ENCODE measurements at places on chromosomes 1 and 21.

DNA sequence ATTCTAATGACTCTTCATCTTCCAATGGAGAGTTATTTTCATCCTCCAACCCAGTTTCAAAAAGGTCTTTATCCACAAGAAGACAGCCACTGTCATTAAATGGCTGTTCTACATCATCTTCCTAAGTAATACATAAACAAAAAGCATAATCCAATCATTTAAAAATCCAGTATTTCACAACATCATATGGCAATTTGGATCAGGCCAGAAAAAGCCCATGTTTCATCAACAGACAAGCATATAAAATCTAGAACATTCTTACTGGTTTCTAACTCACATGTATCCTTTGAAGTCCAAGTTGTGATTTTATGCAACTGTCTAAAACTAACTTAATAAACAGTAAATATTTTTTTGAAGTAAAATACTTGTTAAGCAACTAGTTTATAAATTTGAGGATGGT is 6.6 kb downstream of the CLSPN start:
- no peak for DNase-seq

- no peak for DNase-seq
Observed at GRCh38 chr1:95948023-95948422, 714.0 kb downstream of the RWDD3 start.

- no peak for DNase-seq
Observed at GRCh38 chr21:40840401-40841125, 6.4 kb downstream of the DSCAM start.

DNA sequence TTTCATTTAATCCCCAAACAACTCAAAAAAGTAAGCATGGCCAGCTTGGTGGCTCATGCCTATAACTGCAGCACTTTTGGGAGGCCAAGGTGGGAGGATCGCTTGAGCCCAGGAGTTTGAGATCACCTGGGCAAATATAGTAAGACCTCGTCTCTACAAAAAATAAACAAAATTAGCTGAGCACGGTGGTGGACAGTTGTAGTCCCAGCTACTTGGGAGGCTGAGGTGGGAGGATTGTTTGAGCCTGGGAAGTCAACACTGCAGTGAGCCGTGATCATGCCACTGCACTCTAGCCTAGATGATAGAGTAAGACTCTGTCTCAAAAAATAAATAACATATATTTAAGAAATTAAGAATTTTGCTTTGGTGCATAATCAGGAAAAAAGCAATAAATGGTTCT is 6.1 kb upstream of the AKR1A1 start:
- DNase-seq = no peak

GRCh38 chr1:40314721-40315238 is 2.3 kb downstream of the COL9A2 start:
- DNase-seq = no peak

GRCh38 chr1:234925440-234926263 is 203.0 kb downstream of the TOMM20 start:
- DNase-seq = no peak

- DNase-seq = no peak
Observed at GRCh38 chr1:184160236-184160635, 108.7 kb downstream of the TSEN15 start.

DNA sequence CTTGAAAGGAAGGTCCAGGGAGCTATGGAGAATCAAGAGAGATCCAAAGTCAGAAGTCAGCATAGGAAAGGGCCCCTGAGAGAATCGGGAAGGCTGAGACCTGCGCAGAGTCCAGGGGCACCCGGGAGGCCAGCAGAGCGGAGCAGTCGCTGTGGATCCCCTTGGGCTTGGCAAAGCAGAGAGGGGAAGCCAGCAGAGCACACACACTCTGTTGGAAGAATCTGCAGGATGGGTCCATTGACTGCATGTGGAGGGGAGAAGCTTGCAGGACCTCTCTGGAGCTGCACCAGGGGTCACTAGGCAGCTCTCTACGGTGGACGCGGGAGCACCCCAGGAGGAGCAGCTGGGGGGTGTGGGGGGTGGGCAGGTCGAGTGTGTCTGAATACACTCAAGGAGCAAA is 6.4 kb downstream of the RIPK4 start:
- DNase-seq = no peak

DNA sequence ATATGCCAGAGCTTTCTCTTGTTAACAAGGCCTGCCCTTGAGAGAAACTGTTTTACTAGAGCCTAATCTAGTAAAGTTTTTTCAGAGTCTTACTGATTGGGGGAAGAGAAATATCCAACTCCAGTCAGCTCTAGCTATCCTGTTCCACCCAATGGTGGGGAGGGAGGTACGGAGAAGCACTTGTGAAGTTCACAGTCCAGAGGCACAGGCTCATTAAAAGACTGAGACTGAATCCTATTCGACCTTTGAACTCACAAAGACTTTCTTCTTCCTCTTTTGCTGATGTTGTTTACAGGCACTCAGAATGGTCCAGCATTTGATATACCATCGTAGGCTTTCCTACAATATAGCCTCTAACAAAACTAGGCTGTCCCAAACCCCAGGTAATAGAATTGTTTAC is 15.5 kb upstream of the SFT2D2 start:
- DNase-seq = no peak

GRCh38 chr1:225413708-225414375 is 14.0 kb downstream of the LBR start:
- DNase-seq = no peak

DNA sequence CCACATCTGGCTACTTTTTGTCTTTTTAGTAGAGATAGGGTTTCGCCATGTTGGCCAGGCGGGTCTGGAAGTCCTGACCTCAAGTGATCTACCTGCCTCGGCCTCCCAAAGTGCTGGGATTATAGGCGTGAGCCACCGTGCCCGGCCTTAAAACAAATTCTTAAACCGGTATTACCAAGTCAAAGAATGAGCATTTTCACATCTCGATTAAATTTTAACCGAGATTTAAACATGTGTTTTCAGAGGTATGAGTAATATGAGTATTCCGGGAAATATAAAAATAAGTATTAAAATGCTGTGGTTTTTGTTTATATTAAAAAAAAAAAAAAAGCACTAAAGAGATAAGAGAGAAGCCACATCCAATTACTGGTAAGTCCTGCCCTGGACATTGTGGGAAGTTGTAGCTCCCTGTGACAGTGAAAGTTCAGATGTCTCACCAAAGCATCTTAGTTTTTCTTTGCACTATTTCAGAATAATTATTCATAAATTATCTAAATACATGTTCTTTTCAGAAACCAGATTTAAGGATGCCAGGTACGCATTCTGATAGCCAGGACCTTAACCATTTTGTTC is 24.9 kb downstream of the ZNF281 start:
- no peak for DNase-seq

DNA sequence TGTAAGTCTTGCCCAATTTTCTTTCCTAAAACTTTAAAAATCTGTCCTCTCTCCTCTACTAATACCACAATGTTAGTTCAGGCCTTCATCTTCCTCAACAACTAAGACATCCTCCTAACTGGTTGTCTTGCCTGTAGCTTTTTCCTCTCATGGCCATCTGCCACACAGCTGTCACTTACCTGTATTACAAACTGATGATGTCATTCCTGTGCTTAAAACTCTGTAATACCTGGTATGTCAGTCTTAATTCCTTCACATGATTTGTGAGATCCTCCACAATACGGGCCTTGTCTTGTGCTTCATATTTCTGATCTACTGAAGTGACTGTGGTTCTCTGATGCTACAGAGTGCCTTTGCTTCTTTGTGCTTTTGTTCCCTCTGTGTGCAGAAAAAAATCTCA is 9.8 kb downstream of the MRPS14 start:
- DNase-seq = no peak

DNA sequence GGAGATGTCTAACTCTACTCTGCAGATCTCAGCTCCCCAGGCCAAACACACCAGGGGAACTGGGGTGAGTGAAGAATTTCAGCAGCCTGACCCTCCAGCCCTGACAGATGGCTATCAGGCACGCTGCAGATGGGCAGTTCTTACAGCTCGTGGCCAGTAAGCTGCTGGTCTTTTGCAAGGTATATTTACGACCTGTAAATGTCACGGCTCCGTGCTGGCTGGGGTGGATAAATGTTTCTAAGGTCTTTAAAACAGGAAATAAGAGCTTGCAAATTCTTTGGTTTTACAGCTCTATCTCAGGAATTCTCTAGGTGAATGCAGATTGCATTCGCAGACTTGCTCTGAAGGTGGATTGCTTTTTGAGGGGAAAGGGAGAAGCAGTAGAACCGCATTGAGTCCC is 10.1 kb downstream of the DOP1B start:
- no peak for DNase-seq

GRCh38 chr1:230618537-230618936 is 23.7 kb upstream of the COG2 start:
- no peak for DNase-seq

DNA sequence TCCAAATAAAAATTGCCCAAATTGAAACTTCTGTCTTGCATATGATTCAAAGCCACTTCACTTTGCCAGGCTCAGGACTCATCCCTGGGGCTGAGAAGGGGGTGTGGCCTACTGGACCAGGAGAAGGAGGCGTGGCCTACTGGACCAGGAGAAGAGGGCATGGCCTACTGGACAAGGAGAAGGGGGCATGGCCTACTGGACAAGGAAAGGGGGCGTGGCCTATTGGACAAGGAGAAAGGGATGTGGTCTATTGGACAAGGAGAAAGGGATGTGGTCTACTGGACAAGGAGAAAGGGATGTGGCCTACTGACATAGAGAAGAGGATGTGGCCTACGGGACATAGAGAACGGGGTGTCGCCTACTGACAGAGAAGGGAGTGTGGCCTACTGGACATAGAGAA is 405.3 kb downstream of the RRAGC start:
- no peak for DNase-seq

DNA sequence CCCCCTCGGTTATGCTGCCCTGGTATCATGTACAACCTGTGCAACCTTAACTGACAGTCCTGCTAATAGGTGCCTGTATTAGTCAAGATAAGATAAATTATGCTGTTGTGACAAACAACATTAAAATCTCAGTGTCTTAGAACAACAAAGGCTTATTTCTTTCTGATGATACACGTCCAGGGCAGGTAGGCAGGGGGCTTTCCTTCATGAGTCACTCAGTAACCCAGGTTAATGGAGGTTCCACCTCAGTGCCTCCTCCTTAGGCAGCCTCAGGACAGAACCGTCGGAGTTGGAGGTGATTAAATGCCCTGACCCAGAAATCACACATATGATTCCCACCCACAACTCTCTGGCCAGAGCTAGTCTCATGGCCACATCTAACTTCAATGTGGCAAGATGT is 94.6 kb upstream of the CASZ1 start:
- DNase-seq = no peak

DNA sequence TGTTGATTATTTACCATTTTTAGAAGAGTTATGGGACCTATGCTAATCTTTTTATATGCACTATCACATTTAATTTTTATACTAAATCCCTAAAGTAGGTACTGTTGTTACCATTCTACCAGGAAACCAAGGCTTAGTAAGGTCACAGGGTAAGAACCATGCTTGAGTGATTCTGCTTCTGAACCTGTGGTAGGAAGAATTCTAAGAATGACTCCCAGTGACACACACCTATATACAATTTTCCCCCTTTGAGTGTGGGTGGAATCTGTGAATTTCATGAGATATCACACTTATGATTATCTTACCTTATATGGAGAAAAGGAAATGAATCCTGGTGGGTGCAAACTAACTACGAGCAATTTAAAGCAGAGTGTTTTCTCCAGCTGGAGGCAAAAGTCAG is 391.0 kb downstream of the USH2A start:
- no peak for DNase-seq

DNA sequence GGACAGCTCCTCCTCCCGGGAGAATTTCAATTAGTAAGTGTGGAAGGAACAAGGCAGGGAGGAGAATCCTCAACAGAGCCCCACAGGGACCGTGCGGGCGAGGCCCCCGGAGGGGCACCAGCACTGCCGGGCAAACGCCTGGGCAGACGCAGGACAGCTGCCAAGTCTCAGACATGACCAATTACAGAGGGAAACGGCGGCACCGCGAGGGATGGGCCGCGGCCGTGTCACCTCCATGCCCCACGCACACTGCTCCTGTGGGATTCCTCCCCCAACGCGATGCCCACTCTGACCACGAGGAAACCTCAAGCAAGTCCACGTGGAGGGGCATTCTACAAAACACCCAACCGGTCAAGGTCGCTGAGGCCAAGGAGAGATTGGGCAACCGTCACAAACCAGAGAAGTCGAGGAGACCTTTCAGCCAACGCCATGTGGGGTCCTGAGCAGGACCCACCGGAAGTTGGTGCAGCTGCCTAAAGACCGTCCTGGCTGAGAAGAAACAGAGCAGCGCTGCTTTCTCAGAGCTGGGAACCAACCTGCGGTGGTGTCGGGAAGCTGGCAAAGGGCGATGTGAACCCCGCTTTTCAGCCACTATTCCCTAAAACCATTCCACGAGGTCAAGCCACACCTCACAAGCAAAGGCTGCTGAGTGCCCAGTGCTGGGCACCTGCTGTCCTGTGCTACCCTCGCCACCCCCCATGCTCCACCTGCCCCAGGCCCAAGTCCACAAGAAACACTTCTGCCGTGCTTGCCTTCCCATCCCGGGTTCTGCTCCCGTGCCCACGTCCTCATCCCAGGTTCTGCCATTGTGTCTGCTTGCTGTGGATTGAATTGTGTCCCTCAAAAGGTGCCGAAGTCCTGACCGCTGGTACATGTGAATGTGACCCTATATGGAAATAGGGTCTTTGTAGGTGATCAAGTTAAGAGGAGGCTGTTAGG is 1.4 kb upstream of the KRTAP10-4 start:
- DNase-seq = peak; percentile 43

DNA sequence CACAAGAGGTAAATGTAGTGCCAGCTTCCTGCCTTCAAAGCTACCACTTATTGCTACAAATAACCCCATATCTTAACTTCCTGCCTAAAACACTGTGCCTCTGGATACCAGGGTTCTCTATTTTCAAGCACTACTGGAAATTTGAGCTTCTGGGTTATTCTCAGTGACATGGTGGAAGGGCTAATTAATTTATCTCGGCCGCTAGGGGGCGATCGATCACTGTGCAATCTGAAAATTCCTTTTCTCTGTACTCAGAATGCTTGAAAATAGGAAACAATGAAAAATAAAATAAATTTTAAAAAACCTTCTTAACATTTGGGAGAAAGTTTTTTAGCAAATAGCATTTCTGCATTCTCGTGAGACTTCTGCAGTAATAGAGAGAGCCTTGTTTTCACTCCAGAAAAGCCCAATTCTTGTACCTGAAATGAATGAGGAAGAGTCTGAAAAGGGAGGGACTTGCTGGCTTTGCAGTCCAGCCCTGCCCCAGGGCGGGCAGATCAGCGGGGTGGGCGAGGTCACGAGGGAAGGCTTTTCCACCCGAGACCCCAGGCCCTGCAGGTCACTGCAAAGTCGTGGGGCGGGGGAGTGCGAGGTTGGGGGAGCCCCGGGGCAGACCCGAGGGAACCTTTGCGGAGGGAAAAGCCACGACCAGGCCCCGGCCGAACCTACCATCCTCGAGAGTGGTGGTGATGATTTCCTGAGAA is 276.7 kb downstream of the PCP4 start:
- DNase-seq = peak; percentile 61

Data from breast epithelium (tissue), 4 donors.